ENCODE measurements at places on chromosomes 1 and 21. TPM values are rescaled to one million over a fixed set of nuclear protein-coding genes. Genes with fewer than 3 reads are reported as not detected.

The DDR2 gene
- 65.0 TPM for total RNA-seq

The ACP6 gene
- total RNA-seq, result 7.4 TPM

The IQGAP3 gene
- 51.6 TPM for total RNA-seq

The CADM3 gene
- 2.1 TPM for total RNA-seq

The IL12RB2 gene
- not detected for total RNA-seq

Data from thoracic aorta endothelial cell (primary cell).